ENCODE measurements at places on chromosomes 2 and 18.

DNA sequence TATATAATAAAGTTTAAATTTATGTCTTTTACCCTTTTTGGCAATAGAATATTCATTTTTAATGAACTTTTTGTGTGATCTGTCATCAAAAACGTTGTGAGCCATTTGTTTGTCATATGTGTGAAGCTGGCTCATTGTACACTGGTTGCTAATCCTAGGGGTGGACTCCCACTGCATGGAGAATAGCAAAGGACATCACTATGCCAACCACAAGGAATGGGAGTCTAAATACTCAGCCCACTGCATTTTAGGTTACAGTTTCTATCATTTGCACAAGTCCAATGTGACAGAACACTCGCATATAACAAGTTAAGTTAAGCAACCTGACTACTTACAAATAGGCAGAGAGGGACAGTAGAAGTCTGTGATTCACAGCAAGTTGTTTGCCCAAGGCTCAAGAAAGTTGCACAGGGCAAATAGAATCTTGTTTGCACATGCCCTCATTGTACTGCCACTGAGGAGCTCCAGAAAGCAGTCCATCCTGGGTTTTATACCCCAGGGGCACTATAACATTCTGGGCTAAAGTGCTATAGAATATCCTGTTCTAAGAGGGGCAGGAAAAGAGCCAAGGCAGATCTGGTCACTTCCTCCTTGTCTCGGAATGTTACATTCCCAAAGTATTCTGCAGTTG is 545.9 kb upstream of the GCFC2 start:
- no peak for DNase-seq

GRCh38 chr2:230494980-230495379 is 79.0 kb downstream of the SP100 start:
- DNase-seq, result no peak

DNA sequence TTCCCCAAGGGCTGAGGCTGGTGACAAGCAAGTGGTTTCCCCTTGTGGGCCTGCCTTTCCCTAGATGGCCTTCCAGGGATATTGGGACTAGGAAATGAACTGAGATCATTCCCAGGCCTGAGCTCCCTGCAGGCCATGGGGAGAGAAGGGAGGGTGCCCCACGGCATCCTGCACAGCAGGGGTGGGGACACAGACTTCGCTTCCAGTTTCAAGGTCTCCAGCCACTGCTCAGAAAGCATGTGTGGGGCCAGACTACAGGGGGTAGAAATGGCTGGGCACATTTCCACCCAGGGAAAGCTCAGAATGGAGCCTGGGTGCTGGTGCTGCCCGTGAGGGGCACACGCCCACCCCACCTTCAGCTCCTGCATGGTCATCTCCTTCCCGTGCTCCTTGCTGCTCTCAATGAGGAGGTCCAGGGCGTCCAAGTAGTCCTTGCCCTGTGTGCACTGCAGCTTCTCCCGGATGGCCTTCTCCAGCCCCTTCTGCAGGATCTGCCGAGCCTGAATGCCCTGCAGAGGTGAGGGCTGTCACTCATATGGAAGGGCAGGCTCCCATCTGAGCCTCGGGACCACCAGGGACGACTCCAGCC is 13.2 kb downstream of the CYP26B1 start:
- no peak for DNase-seq

GRCh38 chr2:159150280-159150746 is 136.2 kb downstream of the WDSUB1 start:
- peak; percentile 88 for DNase-seq

- no peak for DNase-seq
Observed at GRCh38 chr2:86073225-86073624, 32.5 kb downstream of the POLR1A start.

DNA sequence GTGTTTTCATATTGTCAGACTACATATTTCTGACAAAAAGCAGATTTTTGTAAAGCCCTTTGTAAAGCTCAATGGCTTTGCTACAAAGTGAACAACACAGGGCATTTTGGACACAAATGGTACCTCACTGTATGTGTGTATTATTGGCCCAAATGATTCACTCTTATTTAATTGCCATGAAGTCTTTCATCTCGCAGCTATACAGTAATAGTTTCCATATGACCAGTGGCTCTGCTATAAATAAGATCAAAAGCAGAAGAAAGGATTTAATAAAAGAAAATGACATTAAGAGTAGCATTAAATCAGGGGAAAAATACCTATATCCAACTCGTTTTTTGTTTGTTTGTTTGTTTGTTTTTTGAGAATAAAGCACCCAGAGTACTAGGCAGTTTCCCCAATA is 284.0 kb upstream of the CCDC68 start:
- no peak for DNase-seq

GRCh38 chr18:35514283-35514682 is 16.5 kb upstream of the INO80C start:
- DNase-seq, result no peak

DNA sequence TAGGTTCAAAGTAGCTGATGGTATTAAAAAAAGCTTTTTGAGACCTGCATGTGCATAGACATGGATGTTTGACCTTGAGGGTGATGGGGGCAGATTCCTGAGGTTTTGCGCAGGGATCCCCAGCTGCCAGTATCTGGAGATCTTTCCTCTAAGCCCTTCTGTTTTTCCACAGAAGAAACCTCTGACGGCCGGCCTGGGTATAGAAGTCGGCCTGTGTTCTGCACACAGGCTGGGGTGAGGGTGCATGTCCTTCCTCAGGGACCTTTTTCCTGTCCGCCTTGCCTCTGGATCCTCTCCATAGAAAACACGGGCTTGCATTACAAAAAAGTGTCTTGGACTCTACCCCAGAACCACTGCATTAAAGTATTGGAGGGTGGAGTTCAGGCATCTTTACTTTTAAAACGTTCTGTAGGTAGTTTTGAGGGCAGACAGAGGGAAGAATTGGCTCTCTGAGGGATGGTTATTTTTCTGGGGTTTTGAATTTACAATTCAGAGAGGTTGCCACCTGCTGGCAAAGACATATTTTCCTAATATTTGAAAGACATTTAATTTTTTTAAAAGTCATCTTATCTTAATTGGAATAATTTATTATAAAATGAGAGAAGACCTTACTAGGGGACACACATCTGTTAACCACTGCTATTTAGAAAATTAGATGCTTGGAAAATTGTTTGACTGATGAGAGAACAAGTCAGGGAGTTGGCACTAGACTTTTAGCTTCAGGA is 350.6 kb downstream of the DCDC2C start:
- DNase-seq, result no peak

- no peak for DNase-seq
Observed at GRCh38 chr18:44051026-44051425, 629.7 kb upstream of the SETBP1 start.

GRCh38 chr2:26514045-26514444 is 36.1 kb upstream of the OTOF start:
- DNase-seq, result no peak

DNA sequence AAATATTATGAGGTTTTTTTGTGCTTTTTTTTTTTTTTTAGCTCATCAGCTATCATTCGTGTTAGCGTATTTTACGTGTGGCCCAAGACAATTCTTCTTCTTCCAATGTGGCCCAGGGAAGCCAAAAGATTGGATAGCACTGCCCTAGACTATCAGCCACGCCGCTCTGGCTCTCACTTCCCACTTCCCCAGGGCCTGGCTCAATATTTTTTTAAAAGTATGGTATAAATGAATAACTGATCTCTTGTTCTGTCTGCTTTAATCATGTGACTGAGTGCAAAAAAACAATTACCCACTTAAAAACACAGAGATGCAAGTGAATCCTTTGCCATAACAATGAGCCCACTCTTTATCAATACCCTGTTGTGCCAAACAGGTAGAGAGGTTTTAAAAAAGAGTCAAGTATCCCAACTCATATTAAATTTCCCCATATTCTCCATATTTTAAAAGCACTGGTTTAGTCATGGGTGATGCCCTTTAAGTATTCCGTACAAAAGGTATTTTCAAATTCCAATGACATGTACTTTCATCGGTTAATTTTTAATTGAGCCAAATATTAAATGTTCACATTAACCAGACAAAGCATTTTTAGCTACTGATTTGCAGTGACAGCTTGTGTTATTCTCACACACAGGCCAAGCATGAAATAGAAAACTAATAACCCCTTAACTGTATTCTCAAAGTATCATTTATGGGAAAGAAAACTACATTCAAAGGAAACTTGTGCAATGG is 12.6 kb downstream of the BCL2 start:
- DNase-seq, result no peak

- DNase-seq, result no peak
Observed at GRCh38 chr2:149991576-149991975, 404.0 kb upstream of the MMADHC start.

- DNase-seq, result no peak
Observed at GRCh38 chr2:45011621-45012602, 2.7 kb upstream of the SIX2 start.

DNA sequence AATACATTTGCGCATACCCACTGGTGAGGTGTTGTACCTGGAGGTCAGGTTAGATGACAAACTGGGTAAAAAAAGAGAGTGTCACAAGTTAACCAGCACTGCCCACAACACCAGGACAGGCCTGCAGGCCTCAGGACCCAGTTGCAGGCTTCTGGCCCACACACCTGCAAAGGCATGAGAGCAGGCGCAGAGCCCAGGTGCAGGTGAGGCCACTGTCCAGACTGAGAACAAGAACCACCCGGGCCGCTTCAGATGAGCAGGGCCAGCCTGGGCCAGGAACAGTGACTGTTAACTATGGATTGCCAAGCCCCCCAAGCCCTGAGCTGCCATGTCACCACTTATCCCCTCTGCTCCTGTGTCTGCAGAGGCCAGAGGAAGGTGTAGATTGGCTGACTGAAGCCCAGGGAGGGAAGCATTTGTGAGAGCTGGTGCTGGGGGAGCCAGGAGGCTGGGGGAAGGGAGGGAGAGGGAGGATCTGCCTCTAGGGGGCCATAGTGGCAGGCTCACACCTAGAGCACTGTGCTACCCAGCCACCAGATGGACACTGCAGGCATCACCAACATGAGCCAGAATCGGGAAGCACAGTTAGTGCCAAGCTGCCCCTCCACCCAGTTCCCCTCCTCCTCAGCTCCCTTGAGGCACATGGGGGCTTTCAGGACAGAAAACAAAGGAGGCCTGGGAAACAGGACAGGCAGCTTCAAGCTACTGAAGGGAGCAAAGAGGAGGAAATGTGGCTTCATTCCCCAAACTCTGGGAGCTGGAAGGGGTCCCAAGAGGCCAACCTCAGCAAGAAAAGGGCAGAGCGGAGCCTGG is 35.4 kb downstream of the SFXN5 start:
- no peak for DNase-seq

DNA sequence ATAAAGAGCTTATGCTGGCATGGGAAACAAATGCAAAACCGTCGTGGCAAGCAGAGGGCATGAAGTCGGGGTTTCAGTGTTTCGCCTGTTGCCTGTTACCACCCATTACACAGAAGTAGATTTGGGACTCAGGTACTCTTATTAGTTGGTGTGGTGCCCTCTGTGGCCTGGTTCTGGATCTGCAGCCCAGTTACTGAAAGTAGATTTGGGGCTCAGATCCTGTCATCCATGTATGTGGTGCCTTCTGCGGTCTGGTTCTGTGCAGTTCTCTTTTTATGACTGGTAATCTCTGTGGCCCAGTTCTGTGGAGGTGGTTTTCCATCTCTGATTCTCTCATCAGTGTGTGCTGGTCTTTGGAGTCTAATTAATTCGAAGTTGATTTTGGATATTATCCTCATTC is 45.2 kb downstream of the ADNP2 start:
- peak; percentile 48 for DNase-seq

DNA sequence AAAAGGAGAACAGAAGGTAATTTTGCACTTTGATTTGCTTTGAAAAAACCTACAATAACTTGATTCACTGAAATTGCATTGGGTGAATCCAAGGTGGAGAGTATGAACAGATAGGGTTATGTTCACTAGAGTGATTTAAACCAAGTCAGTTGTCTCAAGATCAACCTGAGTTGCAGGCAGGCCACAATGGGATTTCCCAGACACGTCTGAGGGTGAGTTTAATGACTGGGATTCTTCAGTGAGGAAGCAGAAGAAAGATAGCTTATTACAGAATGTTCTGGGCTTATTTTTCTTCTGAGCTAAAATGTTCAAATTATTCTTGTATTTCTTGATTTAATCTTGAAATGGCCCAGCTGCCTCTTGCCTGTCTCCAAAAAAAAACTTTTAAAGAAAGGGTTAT is 20.1 kb downstream of the COL4A4 start:
- no peak for DNase-seq

DNA sequence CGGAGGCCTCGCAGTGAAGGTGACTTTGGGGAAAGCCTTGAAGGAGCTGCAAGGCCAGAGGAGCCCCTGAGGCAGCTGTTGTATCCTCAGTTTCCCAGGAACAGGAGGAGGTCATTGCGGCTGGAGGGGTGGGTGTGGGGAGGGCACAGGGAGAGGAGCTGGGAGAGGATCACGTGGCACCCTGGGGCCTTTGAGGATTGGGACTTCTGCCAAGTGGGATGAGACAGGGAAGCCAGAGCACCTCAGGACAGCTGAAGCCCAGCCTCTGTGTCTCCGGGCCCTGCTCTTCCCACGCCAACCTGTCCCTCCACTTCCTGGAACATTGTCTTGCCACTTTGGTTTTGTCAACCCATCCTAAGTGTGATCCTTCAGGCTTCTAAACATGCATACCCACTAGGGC is 19.4 kb upstream of the RRM2 start:
- DNase-seq, result no peak

- no peak for DNase-seq
Observed at GRCh38 chr2:29865512-29865911, 55.9 kb downstream of the ALK start.

DNA sequence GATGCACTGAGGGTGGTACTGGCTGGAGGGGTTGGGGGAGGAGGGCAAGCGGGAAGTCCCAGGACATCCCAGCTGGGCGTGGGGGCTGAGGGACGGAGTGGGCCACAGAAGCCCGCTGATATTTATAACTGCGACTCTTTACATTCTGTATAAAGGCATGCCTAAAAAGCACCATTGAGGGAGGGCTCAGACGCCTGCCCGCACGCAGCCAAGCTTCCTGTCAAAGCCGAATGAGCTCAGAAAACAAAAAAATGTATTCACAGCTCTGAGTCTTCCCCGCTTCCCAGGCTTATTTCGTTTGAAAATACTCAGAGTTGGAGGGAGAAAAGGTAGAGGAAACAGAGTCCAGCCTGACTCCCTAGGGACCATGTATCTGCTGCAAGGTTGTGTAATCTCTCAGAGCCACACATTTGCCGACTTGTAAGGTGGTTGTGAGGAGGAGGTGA is 170.1 kb upstream of the HAAO start:
- DNase-seq, result peak; percentile 52

GRCh38 chr2:175957845-175958244 is 44.2 kb downstream of the LNPK start:
- DNase-seq, result no peak
